ENCODE measurements at places on chromosomes 2 and 18. TPM values are rescaled to one million over a fixed set of nuclear protein-coding genes. Genes with fewer than 3 reads are reported as not detected.

DNA sequence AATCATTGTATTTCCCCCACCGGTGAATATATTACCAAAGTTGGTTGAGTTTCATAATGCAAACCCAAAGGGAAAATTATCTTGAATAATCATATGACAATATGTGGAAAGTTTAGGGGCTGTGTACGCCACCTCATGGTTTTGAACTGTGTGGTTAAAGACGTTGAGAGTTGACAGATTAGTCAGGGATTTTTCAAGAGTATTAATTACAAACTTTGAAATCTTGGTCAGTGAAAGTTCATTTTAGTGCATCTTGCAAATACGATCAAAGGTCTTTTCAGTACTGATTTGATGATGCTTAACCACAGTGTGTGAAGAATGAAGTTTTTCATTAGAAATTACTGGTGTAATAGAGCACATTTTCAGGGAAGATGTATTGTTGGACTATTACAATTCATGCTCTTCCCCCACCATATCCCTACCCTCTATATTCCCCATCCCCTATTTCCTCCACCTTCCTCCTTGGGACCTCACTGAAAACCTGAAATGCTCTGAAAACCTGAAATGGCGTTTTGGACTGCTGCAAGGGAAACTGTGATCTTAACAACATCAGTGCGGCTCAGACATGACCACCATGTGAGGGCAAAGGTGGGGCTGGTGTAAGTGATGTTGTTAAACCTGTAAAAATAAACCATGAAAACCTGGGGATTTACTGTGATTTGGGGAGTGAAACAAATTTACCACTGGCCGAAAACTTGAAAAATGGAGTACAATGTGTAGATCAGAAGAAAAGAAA lies 4.5 kb upstream of the BCL2L11 start:
- H3K36me3 ChIP-seq, result no peaks in the 10 kb centered on the region
- peaks cover 30% of the 10 kb centered on the region for H3K4me1 ChIP-seq

GRCh38 chr2:128347701-128348539 lies 29.3 kb upstream of the HS6ST1 start:
- H3K4me1 ChIP-seq, result peaks cover 14% of the 10 kb centered on the region
- no peak overlapping the region for H3K27ac ChIP-seq
- peak; percentile 64 for DNase-seq
- H3K27me3 ChIP-seq, result no peaks in the 10 kb centered on the region
- no peak overlapping the region for H3K4me3 ChIP-seq

DNA sequence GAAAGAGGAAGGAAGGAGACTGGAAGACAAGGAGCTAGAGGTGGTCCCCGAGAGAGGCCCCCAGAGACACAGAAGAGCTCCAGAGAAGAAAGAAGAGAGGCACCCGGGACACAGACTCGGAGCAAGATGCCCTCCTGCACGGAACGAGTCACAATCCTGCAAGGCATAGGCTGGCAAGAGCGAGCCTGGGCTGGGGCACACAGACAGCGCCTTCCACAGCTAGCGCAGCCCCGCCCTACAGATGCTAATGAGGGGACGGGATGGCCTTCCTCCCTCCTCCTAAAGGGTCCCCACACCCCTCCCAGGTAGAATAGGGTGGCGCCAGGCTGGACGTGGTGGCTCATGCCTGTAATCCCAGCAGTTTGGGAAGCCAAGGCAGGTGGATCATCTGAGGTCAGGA lies 19.8 kb upstream of the GPR17 start:
- H3K4me1 ChIP-seq, result peaks cover 11% of the 10 kb centered on the region
- H3K27ac ChIP-seq, result no peak overlapping the region
- DNase-seq, result no peak
- H3K36me3 ChIP-seq, result no peaks in the 10 kb centered on the region

GRCh38 chr2:67463810-67464209 lies 66.7 kb downstream of the ETAA1 start:
- no peak overlapping the region for H3K27ac ChIP-seq
- DNase-seq, result peak; percentile 94
- H3K27me3 ChIP-seq, result no peaks in the 10 kb centered on the region
- H3K4me1 ChIP-seq, result no peaks in the 10 kb centered on the region
- H3K36me3 ChIP-seq, result no peaks in the 10 kb centered on the region

- H3K36me3 ChIP-seq, result no peaks in the 10 kb centered on the region
- no peak for DNase-seq
These were observed 20.5 kb downstream of the PCARE start for GRCh38 chr2:29053670-29054400.

The ZNF396 gene
- 1.4 TPM for total RNA-seq

The ARHGAP25 gene
- total RNA-seq, result 0.30 TPM

- no peaks in the 10 kb centered on the region for H3K27me3 ChIP-seq
- DNase-seq, result no peak
- no peak overlapping the region for H3K27ac ChIP-seq
- H3K4me3 ChIP-seq, result no peak overlapping the region
These were observed 228.3 kb upstream of the FOSL2 start for GRCh38 chr2:28164280-28164801.

The UGT1A5 gene
- total RNA-seq, result not detected

DNA sequence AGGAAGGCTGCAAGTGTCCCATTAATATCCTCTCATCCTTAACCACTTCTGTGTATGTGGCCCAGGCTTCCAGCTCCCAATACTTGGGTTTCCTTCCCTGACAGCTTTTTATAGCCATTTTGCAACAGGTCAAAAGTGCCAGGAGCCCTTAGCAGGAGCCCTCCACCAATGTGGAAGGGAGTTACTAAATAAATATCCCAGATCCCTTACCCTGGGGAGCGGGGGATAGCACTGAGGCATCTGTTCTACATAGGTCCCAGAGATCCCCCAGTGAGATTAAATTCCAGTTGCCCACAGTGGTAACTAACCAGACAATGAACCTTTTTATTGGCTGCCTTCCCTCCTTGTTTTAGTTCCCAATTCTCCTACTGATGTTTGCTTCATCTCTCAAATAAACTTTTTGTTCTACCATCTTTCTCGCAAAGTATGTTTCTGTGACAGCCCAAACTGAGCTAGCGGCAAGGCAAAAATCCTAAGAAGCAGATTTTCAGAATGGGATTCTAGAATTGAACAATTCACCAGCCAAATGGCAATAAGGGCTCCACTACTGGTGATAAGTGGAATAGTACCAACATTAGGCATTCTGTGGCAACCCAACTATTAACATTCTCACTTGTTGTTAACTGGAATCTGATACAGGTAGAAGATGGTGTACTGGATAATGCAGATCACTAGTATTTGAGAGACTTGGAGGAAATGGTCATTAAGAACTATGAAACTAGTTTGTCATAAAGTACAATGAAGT lies 83.9 kb upstream of the MAPRE2 start:
- no peaks in the 10 kb centered on the region for H3K27me3 ChIP-seq
- DNase-seq, result peak; percentile 59
- no peak overlapping the region for H3K4me3 ChIP-seq
- no peak overlapping the region for H3K27ac ChIP-seq

DNA sequence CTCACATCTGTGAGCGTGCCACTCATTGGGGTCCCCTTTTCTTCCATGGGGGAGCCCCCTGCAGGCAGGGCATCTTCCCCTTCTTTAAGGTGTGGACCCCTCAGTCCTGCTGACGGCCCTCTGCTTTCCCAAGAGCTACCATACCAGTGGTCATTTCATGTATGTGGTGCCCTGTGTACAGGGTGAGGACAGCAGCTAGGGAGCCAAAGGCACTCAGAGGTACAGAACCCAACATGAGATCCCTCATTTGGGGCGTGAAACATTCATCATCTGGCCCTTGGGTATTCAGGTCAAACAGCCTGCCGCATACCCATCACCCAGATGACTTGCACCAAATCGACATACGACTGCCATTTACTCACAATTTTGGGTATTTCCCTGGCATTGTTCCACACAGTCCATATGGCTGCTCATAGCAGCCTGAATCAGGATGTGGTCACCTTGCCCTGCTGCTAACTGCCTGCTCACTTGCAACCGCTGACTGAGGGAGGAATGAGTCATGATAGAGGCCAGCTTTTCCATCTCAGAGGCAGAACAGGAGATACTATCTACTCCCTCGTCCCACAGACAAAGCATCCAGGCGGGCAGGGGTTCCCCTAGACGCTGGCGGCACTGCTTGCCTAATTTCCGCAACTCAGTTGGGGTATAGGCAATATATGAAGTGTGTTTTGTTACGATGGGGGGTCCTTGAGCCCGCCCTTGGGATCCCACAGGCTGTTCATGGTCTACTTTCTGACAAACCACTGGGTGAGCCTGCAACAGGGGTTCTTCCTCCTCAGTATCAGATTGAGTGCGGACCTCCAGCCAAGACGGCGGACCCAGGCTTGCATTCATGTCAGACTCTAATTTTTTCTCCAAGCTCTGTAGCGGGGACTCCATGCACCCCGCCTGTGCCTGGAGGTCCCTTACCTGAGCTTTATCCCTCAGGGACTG lies 228.6 kb downstream of the SATB2 start:
- H3K27ac ChIP-seq, result peak overlapping the region; percentile 52
- no peaks in the 10 kb centered on the region for H3K36me3 ChIP-seq
- peak; percentile 98 for DNase-seq
- peaks cover 17% of the 10 kb centered on the region for H3K4me1 ChIP-seq
- H3K27me3 ChIP-seq, result no peaks in the 10 kb centered on the region
- no peak overlapping the region for H3K4me3 ChIP-seq

- H3K36me3 ChIP-seq, result no peaks in the 10 kb centered on the region
- no peaks in the 10 kb centered on the region for H3K4me1 ChIP-seq
- no peaks in the 10 kb centered on the region for H3K27me3 ChIP-seq
- H3K4me3 ChIP-seq, result no peak overlapping the region
These were observed 24.9 kb upstream of the PID1 start for GRCh38 chr2:229296016-229296415.

DNA sequence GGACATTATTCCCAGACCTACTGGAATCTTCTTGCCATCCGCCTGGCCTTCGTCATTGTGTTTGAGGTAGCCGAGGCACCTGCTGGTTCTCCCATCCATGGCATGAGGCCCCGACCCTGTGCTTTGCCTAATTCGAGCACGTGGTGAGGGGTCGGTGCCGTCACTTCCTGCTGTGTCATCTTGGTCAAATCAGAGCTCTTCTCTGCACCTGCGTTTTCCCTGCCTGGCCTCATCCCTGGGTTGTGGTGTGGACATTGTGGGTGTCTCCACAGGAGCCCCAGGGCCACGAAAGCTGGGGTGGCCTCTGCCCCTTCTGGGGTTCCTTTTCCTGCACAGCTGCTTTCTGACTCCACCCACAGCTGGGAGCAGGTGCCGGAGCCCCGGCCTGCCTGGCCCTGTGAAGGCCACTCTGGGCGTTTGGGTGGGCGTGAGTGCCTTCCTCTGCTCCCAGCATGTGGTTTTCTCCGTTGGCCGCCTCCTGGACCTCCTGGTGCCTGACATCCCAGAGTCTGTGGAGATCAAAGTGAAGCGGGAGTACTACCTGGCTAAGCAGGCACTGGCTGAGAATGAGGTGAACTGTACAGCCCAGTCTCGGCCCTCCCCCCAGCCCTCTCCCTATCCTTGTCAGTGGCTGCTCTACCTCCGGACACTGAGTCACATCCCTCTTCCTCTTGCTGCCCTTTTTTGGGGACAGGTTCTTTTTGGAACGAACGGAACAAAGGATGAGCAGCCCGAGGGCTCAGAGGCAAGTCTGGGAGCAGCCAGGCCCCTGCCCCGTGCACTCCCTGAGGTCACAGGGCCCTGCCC lies 34.9 kb downstream of the ANO7 start:
- peaks cover 17% of the 10 kb centered on the region for H3K4me1 ChIP-seq
- peaks cover 34% of the 10 kb centered on the region for H3K36me3 ChIP-seq
- no peak overlapping the region for H3K27ac ChIP-seq
- peak; percentile 18 for DNase-seq
- H3K4me3 ChIP-seq, result no peak overlapping the region
- H3K27me3 ChIP-seq, result no peaks in the 10 kb centered on the region

The PJVK gene
- total RNA-seq, result 2.4 TPM

The NT5DC4 gene
- not detected for total RNA-seq

The LRP2 gene
- total RNA-seq, result 0.79 TPM

The ESPNL gene
- 0.07 TPM for total RNA-seq

GRCh38 chr2:26273501-26273900 lies 28.8 kb downstream of the HADHB start:
- peaks cover 16% of the 10 kb centered on the region for H3K36me3 ChIP-seq
- no peaks in the 10 kb centered on the region for H3K4me1 ChIP-seq
- H3K4me3 ChIP-seq, result no peak overlapping the region
- H3K27me3 ChIP-seq, result no peaks in the 10 kb centered on the region
- no peak overlapping the region for H3K27ac ChIP-seq

The SPAG16 gene
- total RNA-seq, result 14.6 TPM
